Ascending aorta (tissue), 2 donors: ENCODE measurements at places on chromosomes 2 and 18. TPM values are rescaled to one million over a fixed set of nuclear protein-coding genes. Genes with fewer than 3 reads are reported as not detected.

DNA sequence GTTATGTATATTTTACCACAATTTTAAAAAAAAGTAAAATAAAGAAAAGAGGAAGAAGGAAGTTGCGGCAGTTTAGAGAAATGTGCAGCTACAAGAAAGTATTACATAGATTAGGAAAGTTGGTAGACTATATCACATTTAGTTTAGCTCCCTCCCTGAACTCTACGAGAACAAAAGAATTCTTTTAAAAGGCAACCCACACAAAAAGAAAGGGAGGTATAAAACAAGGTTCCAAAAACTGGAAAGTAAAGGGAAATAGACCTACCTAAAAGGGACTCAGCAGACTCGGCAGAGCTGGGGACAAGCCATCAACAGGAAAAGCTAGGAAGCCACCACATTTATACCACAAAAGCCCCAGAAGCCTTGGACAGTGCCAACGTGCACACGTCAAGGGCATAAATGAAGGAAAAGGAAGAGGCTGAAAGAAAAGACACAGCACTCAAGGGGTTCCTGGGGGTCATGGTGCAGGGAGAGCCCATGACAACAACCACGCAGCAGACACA is 9.1 kb downstream of the TMEM127 start:
- DNase-seq, result no peak

- DNase-seq, result no peak
These were observed 151.9 kb upstream of the SKOR2 start for GRCh38 chr18:47403317-47403716.

DNA sequence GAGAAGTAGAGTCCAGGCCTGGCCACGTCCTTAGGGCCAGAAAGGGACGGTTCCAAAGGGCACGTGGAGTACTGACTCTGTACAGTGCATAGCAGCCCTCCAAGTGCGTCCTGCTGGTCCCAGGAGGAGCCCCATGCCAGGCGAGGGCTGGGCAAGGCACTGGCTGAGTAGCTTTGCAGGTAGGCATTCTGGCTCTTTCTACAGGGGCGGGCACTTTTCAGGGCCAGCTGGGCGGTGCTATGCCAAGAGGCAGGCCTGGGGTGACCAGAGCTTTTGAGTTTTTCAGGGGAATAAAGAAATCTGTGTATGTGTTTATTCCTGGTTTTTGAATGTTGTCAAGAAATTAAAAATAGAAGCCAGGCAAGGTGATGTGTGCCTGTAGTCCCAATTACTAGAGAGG is 15.4 kb upstream of the GLI2 start:
- DNase-seq, result no peak

DNA sequence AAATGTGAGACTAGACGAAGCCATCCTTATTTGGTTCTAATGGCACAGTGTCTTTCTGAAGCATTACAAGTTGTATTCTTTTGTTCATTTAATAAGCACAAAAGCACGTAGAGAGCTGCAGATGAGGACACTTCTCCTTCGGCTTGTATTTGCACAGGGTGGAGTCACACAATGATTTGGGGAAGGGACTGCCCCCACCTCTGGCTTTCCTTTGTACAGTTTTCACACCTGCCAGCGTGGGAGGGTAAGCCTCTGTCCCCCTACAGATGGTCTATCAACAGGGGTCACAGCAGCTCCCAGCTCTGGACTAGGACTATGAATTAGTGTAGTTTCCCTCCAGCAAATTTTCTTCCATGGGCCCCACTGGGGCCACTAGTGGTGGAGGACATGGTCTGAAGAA is 108.2 kb upstream of the KLHL14 start:
- no peak for DNase-seq

Gene TRIM43
- total RNA-seq, result not detected

Gene UGT1A8
- total RNA-seq, result not detected
